AG04449 (cell line): ENCODE measurements at places on chromosomes 2 and 18.
A peak's percentile ranks its signal among the peaks of the same experiment; 100 is the strongest.

- DNase-seq: no peak
Observed at GRCh38 chr18:48543228-48543627, 4.4 kb downstream of the CTIF start.

- DNase-seq: no peak
Observed at GRCh38 chr2:8479298-8479697, 202.6 kb upstream of the ID2 start.

- DNase-seq: no peak
Observed at GRCh38 chr2:16487686-16488085, 177.9 kb downstream of the CYRIA start.

- DNase-seq: no peak
Observed at GRCh38 chr2:123451542-123451941, 573.5 kb upstream of the CNTNAP5 start.

DNA sequence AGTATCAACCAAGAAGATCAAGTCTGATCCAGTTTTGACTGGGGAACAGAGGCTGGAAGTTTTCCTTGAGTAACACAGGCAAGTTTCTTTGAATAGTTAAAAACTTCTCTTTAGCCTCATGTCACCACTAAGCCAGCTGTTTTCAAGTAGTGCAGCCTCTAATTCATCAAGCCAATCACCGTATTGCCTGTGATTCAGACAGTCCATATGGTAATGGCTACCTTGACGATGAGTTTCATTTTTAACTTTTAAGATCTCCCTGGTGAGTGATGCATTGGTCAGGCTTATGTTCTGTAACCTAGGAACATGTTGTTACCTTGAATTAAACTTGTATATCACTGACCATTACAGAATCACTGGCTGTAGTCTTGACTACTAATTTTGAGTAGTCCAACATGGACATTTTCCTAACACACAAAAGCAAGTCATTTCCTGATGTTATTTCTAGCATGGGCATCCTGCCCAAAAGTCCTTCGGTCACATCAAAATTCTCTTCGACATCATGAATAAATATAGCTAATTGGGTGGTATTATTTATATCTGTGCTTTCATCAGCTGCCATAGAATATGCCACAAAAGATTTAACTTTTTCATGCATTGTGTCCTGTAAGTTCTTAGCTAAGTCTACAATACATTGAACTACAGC is 238.8 kb upstream of the GCFC2 start:
- DNase-seq: no peak

- DNase-seq: peak; percentile 79
Observed at GRCh38 chr2:133718688-133719201, 150.5 kb upstream of the NCKAP5 start.

GRCh38 chr18:72672364-72673184 is 128.4 kb upstream of the CBLN2 start:
- DNase-seq: no peak

- no peak for DNase-seq
Observed at GRCh38 chr2:64938607-64939285, 50.5 kb upstream of the SLC1A4 start.

DNA sequence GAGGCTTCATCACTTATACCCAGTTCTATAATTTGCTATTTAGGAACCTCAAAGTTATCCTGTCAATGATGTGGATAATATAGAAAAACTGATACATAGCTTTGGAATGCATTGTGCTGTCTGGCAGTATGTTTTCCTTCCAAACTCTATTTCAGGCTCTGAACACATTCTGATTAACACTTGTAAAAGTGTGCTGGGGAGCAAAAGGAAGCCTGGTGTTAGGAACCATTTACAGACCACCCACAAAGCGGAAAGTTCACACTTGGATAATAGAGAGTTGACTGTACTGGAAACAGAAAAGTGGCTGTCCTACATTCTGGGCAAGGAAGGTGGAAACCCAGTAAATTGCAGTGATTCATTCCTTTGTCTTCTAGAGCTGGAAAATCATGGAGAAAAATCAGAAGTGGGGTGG is 114.5 kb upstream of the ZFP36L2 start:
- no peak for DNase-seq

DNA sequence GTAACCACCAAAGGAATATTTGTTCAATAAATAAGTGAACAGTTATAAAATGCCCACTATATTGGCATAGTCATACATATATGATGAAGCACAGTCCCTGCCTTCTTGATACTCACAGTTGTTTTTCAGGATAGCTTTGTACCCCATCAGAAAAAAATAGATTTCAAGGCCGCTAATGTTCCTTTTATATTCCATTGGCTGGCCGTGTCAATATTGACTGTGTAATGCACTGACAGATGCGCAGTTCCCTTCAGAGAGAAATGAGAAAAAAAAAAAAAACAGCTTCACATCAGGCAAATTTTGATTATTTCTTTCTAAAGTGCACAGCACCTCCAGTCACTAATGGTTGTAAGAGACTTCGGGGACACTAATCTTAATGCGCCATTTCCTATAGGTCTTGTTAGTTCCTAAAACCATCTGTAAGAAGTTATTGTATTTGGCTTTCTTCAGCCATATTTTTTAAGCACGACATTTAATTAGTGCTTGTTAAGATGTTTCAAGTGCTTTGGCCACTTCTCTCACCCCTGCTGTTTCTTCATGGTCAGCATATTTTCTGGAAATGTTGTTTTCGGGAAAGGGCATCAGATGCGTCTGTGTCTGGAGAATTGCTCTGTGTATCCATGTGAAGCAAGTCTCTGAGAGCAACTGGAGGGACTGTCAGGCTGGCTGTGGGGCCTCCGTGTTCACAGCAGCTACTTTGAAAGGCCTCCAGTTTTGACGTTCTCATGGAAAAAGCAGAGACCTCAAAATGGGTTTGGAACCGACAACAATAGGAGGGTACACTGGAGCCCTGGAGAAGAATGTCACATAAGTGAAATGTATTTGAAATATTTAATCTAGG is 378.3 kb downstream of the MTX2 start:
- no peak for DNase-seq

DNA sequence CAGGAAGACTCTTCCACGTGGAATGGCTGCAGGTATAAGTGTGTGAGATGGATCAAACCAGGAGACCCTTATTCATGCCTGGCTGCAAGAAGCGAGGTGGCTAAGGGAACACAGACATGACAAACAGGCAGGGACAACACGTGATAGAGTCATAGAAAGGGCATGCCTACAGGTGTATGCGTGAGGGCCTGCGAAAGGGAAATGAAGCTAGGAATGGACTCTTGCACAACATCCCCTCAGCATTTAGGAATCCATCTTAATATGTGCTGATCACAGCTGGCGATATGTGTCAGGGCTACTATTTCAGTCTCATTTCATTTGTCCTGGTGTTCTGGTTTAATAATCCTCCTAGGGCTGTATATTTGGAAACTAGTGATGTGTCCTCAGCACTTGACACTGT is 291.2 kb downstream of the MYT1L start:
- no peak for DNase-seq

DNA sequence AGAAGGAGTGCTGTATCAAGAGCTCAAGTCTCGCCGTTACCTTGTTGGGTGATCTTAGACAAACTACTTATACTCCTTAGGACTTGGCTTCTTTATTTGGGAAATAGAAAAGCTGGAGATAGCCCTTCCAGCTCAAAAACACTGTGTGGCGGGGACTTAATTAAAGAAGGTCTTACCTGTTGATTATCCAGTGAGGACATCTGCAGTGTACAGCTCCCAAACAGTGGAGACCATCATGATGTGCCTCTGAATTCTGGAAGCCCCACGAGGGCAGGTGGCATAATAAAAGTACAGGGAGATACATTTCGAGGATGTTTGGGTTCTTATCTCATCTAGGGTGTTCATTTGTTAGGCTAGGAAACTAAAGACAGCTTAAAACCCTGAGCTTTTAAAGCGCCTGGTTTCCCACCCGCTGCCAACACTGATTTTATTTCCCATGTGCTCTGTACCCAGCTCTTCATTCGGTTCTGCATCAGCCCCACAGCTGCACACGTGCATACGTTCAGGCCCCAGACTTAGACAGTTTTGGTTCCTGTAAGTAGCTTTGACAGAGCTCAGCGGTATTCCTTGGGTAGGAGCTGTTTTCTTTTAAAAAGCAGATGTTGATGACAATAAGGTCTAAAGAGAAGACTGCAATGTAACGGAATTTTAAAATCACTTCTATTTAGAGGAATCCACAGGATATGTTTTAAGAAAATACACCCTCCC is 80.5 kb upstream of the SIX2 start:
- no peak for DNase-seq

- DNase-seq: no peak
Observed at GRCh38 chr2:47029737-47030524, 114.3 kb upstream of the MCFD2 start.

- DNase-seq: no peak
Observed at GRCh38 chr2:54615832-54616534, 107.5 kb upstream of the EML6 start.

GRCh38 chr2:56107502-56108220 is 76.1 kb upstream of the CCDC85A start:
- no peak for DNase-seq

- DNase-seq: peak; percentile 21
Observed at GRCh38 chr2:61928826-61929461, 23.5 kb downstream of the COMMD1 start.

DNA sequence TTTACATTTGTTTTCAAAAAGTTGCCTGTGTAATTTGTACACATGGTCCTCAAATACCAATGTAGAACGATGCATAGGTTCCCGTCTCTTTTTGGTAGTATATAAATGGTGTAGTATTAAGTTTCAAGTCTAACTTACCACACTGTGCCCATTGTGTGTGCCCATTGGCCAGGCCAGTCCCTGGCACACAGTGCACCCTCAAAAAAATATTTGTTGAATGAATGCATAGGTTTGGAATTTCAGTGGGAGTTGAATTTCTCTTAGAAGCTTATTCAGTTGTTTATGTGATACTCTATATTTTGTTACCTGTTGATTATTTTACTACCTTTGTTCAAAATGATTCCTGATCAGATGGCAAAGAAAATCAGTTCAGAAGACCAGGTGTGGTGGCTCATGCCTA is 30.1 kb downstream of the IDH1 start:
- DNase-seq: no peak

DNA sequence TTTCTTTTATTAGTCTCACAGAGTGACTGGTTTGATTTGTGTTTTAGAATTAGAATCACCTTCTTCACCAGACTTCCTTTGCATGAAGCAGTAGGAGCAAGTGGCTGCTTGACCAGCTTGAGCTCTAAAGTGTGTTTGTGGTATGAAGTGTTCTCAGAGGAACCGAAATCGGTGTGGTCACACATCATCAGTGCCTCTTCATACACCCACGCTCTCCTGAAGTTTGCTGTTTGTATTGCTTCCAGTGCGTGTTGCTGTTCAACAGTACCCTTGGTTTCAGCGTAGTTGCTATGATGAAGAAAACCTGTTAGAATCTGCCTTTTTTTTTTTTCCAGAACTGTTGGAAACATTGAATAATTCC is 77.9 kb downstream of the LIMS1 start:
- DNase-seq: no peak

DNA sequence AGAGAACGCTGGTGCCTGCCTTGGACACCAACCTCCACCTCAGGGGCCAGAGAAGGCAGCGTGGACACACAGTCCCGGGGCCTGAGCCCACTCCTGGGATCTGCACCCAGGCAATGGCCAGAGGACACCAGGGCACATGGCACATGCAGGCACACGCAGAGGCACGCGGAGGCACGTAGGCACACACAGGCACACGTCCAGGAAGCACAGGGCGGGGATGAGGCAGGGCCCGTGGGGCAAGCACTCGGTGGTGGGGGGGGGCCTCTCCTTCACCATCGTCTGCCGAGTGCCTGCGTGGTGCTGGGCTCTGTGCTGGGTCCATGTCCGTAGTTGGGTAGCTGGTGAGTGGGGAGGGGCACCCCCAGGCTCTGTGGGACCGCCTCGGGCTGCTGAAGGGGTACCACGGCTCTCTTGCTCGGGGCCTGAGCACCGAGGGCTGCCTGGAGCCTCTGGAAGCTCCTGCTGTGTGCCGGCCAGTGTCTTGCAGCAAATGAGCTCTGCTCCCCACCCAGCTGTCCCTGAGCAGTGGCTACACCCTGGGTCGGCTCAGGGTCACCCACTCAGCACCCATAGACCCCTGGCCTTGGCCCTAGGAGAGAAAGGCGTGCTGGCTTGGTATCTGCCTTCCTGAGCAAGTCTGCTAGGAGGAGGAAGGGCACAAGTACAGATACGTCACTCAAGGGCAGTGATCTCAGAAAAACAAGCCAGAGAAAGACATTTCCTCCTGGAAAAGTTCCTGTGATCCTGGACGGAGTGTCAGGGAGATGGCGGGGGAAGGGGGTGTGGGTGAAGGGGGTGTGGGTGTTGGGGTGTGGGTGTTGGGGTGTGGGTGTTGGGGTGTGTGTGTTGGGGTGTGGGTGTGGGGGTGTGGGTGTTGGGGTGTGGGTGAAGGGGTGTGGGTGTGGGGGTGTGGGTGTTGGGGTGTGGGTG is 26.4 kb downstream of the RTP5 start:
- no peak for DNase-seq

DNA sequence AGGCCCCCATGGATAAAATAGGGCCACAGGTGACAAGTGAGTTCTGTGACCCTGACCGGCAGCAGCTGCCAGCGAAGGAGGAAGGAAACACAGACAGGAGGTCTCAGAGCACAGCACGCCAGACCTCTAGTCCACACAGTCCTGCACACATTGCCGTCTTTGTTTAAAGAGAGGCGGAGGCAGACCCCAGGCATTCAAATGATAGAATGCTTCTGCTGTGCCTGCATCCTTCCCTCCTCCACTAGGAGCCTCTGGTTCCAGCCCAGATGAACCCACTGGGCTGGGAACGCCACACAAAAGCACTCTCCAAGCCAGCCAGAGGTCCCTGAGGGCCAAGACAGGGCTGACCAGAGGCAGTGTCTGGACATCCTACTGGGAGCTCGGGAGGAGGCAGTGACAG is 118.7 kb downstream of the KLHL29 start:
- no peak for DNase-seq

GRCh38 chr18:25181581-25181980 is 170.4 kb downstream of the ZNF521 start:
- no peak for DNase-seq

DNA sequence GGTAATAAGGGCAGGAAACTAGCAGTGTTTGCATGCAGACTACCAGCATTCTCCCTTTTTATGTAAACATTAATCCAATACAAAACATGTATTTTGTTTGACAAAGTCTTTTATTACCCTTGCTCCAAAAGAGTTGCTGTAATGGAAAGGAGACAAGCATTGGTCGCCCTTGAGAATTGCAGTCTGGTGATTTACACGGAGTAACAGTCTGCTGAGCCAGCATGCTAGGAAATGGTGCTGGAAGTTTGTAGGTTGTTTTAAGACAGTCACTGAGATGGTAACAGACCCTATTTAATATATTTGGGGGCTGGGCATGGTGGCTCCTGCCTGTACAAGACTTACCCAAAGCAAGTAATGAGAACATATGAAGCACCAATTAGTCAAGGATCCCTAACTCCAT is 2.8 kb upstream of the PRKCE start:
- DNase-seq: no peak

DNA sequence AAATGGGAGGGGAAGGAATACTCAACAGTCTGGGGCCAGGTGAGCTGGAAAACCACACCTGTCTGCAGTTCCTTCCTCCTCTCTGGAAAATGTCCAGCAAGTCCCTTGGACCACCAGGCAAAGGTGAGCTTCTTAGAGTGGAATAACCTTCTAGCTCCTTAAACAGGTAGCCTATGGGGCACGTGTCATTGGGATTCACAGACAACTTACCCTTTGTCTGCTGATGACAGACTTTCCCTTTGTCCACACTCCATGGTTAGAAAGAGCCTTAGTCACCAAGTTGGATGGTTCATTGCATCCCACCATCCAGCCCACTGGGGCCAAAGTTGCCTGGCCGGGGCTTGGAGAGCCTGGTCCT is 98.0 kb upstream of the ITGA6 start:
- no peak for DNase-seq
